Endothelial cell of umbilical vein (primary cell): ENCODE measurements at places on chromosomes 4 and X. TPM values are rescaled to one million over a fixed set of nuclear protein-coding genes. Genes with fewer than 3 reads are reported as not detected.

GRCh38 chrX:40459571-40460158 is 121.1 kb upstream of the ATP6AP2 start:
- DNase-seq, result peak; percentile 3

The RAB40A gene
- 0.23 and 0.58 TPM in 2 replicates for total RNA-seq

DNA sequence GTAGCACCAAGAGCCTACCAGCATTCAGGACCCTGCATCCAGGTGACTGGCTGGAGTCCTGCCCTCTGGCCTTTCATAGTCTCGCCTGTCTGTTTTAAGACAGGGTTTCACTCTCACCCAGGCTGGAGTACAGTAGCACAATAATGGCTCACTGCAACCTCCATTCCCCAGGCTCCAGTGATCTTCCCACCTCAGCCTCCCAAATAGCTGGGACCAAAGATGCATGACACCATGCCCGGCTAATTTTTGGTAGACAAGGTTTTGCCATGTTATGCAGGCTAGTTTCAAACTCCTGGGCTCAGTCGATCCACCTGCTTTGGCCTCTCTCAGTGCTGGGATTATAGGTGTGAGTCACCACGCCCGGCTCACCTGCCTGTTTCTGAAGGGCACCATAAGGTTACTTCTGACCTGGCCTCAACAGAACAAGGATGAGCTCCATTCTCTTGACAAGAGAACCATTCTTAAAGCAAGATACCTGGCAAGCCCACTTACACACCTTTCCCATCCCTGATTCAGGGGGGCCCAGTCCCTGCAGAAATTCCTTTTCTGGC is 6.7 kb downstream of the RPS4X start:
- DNase-seq, result no peak

The ETDB gene
- total RNA-seq, result not detected in 2 replicates

GRCh38 chrX:106170318-106170717 is 2.2 kb downstream of the PWWP3B start:
- no peak for DNase-seq

- no peak for DNase-seq
These were observed 82.9 kb downstream of the DCLK2 start for GRCh38 chr4:150161109-150161508.

The ZDHHC15 gene
- total RNA-seq, result not detected in 2 replicates

The GCNA gene
- total RNA-seq, result 2.3 and 4.0 TPM in 2 replicates

DNA sequence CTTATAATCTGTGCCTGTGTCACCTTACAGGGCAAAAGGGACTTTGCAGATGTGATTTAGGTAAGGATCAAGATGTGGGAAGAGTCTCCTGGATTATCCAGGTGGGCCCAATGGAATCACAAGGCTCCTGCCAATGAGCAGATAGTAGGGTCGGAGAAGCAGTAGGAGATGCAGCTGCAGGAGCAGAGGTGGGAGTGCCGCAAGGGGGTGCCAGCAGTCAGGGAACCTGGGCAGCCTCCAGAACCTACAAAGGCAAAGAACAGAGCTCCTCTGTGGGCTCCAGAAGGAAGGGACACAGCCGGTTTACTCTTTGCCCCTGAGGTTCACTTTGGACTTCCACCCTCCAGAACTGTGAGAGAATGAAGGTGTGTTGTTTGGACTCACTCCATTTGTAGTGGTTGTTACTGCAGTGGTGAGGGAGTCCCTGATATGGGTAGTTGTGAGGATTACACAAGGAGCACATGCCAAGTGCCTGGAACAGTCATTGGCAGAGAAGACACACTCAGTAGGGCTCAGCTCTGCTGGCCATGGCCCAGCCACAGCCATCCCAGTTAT is 318.5 kb downstream of the EVC2 start:
- no peak for DNase-seq

- DNase-seq, result peak; percentile 86
These were observed 90.7 kb upstream of the DCLK2 start for GRCh38 chr4:149987330-149988086.

The HPGD gene
- total RNA-seq, result not detected in 2 replicates
